NCI-H524 (cell line): ENCODE measurements at places on chromosomes 2 and 18.

DNA sequence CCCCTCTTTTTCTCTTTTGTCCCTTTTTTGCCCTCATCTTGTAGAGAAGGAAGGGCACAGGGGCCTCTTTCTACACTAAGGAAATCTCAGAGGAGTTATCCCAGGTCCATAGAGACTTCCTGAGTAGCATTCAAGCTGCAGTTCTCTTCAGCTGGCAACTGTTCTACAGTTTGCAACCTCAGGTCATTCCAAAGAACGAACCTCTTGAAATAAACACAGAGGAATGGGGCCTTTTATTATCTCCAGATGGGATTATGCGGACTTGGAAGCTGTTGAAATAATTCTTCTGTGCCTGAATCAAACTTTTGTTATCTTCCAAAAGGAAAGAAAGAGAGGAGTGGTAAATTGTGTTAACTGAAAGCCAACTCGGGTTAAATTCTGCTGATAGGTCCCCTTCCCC lies 31.0 kb upstream of the NFE2L2 start:
- DNase-seq: no peak

DNA sequence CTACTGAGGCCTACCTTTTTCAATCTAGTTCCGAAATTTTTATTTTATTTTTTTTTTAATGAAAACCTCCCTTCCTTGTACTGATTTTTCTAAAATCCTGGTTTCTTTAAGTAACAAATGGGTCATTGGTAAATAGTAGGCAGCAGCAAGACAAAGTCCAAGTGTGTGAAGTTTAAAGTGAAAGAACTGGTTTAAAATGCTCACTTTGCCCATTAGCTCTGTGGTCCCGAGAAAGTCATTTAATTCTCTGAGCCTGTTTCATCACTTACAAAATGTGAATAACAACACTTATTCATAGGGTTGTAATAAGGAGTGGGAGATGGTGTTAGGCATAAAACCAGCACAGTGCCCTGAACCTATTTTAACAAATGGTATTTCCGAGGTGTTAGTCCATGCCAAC lies 426.2 kb downstream of the ERBB4 start:
- DNase-seq: no peak

GRCh38 chr2:149094217-149095015 lies 55.9 kb downstream of the LYPD6B start:
- DNase-seq: no peak

DNA sequence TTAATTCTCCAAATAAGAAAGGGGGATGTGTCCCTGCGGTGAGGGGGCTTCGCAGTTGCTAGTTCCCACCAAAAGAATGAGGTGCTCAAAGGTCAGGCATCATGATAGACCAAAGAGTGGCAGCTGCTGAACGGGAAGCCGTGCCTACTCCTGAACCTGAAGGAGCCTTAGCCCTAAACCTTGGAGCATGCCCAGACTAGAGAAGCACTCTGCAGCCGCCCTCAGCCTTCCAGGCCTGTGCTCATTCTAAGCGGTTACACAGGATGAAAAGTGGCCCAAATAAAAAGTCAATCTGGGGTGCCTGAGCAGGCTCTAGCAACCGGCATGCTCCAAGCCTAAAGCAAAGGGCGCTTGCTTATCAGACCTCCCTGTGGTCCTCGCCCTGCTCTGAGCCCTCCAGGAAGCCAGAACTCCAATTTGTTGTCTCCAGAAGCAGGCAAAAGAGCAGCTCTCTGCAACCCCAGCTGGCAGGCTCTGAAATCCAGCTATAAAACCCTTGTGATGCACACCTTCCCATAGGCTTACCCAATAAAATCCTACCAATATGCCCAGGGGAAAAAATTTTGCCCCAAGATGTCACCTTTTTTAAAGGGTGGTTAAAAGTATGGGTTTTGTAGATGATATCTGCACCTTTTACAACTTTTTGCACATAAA lies 17.5 kb downstream of the UXS1 start:
- DNase-seq: no peak

- peak; percentile 14 for DNase-seq
These were observed 1.2 kb downstream of the REV1 start for GRCh38 chr2:99488539-99489062.

DNA sequence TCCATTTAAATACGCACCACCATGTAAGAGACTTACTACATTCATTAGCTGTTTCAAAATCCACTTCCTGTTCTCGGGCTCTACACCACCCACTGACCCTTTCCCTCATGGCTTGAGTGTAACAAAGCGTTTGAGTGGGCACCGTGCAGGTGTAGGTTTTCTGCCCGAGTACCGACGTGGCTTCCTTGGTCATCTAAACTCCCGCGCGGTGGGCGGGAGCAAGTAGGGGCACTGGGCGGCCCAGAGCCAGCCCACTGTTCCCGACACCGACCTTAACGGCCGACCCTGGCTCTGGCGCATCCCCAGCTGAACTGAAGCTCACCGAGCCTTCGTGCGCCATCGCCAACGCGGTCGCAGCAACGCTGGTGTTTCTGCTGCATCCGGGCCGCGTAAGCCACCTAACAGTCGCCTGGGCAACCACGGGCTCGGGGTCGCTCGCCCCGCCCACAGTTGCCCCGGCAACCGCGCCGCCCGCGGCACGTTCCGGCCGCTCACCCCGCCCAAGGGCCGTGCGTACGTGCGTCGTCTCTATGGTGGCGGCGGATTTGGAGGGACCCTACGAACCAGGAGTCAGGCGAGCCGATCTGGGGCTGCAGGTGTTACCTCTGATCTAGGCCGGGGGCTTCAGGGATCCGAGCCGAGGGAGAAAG lies at the start of the genes C2orf81 and WDR54:
C2orf81 (minus strand) TSS at position 399 of the 650 bp plus-strand sequence; CDS start at position 340, 59 bp downstream.
WDR54 (plus strand) TSS at position 510 of the 650 bp plus-strand sequence. CDS start 424 bp downstream, outside the sequence.
- peak; percentile 77 for DNase-seq

GRCh38 chr2:217568289-217568971 lies 434.4 kb downstream of the TNS1 start:
- no peak for DNase-seq

GRCh38 chr2:211367293-211367692 lies 810.9 kb downstream of the CPS1 start:
- DNase-seq: no peak

GRCh38 chr2:70141902-70142589 lies 48.8 kb downstream of the C2orf42 start:
- DNase-seq: peak; percentile 43

GRCh38 chr2:241109210-241110088 lies 7.4 kb upstream of the MTERF4 start:
- no peak for DNase-seq

GRCh38 chr2:200439981-200440380 lies 69.9 kb downstream of the KCTD18 start:
- DNase-seq: no peak

GRCh38 chr2:36455788-36456187 lies 100.2 kb downstream of the CRIM1 start:
- no peak for DNase-seq

DNA sequence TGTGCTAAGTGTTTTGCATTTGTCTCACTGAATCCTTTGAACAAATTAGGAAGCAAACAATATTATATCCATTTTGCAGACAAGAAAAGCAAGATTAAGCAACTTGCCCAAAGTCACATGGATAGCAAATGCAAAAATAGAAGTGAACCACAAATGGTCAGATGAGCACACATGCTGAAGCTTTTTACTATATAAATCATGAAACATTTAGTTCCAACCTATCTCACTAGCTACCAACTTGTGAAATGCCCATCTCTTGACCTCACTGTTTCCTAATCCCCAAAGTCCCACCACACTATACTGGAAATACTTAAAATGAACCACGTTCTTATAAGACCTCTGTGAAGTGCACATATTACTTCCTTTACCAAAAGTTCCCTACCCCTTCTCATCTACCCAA lies 380.5 kb downstream of the ERBB4 start:
- no peak for DNase-seq

GRCh38 chr2:8572712-8573233 lies 109.1 kb upstream of the ID2 start:
- DNase-seq: no peak
